Stimulated activated CD8-positive, alpha-beta memory T cell treated with anti-CD3 and anti-CD28 coated beads, Interleukin-4, amount 100 ng/mL, for 4 hours (primary cell): ENCODE measurements at places on chromosomes 4 and X.

DNA sequence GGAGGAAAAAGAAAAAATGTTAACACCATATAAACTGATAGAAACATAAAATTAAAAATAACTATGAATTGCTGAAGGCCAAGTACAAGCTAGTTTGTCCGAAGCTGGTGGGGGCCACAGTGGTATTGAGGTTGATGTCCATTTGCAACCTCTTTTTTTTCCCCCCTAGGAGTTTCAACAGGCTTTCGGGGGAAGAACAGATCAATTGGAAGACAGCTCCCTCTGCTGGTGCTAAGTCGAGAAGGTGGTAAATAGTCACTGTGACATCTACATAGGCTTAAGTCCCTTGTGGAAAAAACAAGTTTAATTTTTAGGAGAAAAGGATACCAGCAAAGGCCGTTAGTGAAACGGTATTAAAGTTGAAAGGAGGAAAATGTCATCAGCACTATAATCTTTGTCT is 115.7 kb upstream of the ZXDA start:
- DNase-seq = no peak

DNA sequence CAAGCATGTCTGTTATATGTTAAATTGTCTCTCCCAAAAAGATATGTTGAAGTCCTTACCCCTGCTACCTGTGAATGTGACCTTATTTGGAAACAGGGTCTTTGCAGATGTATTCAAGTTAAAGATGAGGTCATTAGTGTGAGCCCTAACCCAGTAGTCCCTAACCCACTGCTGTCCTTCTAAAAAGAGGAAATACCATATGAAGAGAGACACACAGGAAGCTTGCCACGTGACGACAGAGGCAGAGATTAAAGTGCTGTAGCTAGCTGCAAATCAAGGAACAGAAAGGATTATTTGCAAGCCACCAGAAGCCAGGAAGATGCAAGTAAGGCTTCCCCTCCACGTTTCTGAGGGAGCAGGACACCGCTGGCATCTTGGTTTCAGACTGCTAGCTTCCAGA is 150.1 kb downstream of the HNRNPD start:
- DNase-seq = no peak

DNA sequence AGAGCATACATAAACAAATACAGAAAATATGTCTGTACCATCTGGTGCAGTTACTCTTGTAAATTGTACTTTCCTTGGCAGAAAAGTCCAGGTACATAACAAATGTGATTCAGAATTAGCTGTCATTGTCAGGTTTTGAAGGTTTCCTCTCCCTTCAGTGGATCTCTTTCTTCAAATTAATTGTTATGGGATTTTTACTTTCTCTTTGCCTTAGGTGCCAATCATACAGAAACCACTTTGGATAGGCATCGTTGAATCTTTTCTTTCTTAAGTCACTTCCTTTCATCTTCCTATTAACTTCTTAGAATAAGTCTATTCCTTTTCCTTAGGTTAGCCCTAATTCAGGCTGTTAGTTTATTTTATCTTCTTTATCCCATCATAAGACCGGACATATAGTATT is 1992.1 kb upstream of the IGFBP7 start:
- DNase-seq = no peak

- DNase-seq = no peak
These were observed 559 bp downstream of the SLC9A7 start for GRCh38 chrX:46758163-46758955.

GRCh38 chr4:75058486-75058885 is 125.6 kb downstream of the PARM1 start:
- no peak for DNase-seq

DNA sequence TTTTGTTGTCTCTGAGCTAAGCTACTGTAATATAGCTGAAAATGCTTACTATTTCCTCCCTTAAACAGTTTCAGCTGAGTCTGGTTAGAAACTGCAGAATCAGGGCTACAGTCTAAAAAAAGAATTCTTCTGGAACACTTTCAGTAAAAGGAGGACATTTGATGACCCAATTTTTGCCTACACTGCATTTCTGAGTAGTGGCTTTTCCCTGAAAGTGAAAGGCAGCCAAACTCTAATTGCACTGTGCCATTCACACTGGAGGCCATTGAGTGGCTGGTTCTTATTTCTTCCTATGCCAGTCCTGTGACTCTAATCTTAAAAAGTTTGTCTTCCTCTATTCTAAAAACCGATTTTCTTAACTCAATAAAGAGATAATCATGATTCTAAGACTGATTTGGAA is 526.0 kb downstream of the CFAP47 start:
- DNase-seq = no peak

- DNase-seq = no peak
These were observed 460.2 kb downstream of the GABRG1 start for GRCh38 chr4:45663628-45664081.

GRCh38 chr4:4735870-4736269 is 123.6 kb upstream of the MSX1 start:
- DNase-seq = no peak

GRCh38 chr4:7614350-7614949 is 179.7 kb upstream of the PSAPL1 start:
- DNase-seq = no peak
